Activated CD4-positive, alpha-beta memory T cell treated with anti-CD3 and anti-CD28 coated beads for 36 hours (primary cell): ENCODE measurements at places on chromosomes 1 and 21. TPM values are rescaled to one million over a fixed set of nuclear protein-coding genes. Genes with fewer than 3 reads are reported as not detected.

- H3K4me1 ChIP-seq, result no peaks in the 10 kb centered on the region
- H3K4me3 ChIP-seq, result no peak overlapping the region
- peaks cover 3% of the 10 kb centered on the region for H3K27me3 ChIP-seq
- no peak overlapping the region for H3K27ac ChIP-seq
These were observed 54.3 kb upstream of the ASB17 start for GRCh38 chr1:75986478-75986877.

DNA sequence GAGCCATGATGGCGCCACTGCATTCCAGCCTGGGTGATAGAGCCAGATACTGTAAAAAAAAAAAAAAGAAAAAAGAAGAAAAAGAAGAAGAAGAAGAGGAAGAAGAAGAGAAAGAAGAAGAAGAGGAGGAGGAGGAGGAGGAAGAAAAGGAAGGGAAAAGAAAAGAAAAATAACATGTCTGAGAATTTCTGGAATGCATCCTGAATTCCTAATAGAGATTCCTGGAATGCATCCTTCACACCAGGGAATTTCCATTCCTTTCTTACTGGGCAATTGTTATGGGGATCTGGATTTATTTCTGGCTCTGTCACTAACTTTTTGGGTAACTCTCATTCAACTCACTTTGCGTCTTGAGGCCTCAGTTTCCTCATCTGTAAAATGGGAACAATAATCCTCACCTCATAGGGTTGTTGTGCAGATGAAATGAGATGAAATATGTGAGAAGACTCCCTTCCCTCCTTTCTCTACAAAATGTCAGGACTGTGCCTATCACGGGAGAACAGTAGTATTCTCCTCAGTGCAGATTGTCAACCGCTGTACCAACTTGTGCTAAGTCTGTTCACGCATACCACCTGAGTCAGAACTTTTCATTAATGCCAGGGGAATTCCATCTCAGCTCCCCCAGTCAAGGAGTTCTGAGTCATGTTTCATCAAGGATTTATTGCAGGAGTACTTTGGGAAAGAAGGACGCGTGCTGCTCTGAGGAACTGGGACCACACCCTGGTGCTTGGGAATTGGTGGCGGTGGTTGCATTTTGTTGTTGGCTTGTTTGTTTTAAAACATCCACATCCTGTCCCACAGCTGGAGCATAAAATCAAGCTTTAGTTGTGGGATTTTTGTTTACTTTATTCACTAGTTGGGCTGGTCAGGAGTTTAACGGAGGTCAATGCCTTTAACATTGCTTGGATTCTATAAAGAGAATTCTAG, 42.4 kb upstream of the ROR1 start:
- DNase-seq, result no peak
- H3K27ac ChIP-seq, result no peak overlapping the region
- no peak overlapping the region for H3K4me3 ChIP-seq
- H3K36me3 ChIP-seq, result peaks cover 4% of the 10 kb centered on the region
- H3K27me3 ChIP-seq, result no peaks in the 10 kb centered on the region
- H3K4me1 ChIP-seq, result no peaks in the 10 kb centered on the region

DNA sequence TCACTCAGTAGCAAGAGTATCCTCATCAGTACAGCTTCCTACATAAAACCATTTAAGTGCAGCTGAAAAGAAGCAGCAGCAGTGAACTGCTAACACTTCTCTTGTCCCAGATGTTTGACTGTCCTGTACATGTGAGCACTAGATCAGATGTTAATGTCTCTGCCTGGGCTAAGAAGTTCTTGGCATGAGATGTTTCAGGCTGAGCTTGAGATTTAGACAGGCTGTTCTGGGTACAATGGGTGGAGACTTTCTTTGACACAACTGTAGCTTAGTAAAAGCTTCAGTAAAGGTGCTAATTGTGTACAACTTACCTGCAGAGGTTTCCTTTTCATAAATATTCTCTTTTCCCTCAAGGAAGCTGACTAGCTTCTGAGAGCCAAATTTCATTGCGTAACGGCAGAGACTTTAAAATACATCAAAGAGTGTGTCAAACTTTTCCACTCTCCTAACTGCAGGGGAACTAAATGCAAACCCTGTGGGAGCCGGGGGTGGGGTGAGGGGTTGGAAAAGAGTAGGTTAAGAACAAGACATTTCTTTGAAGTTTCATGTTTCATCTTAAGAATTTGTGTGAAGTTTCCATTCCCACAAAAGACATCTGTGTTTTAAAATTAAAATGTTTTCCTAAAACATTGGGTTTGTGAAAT, 82.1 kb upstream of the CCDC190 start:
- no peak overlapping the region for H3K27ac ChIP-seq
- H3K4me3 ChIP-seq, result no peak overlapping the region

GRCh38 chr1:182493063-182493462, 43.1 kb downstream of the RGSL1 start:
- DNase-seq, result no peak
- no peak overlapping the region for H3K27ac ChIP-seq
- no peaks in the 10 kb centered on the region for H3K4me1 ChIP-seq
- H3K4me3 ChIP-seq, result no peak overlapping the region
- H3K36me3 ChIP-seq, result no peaks in the 10 kb centered on the region

- no peak overlapping the region for H3K4me3 ChIP-seq
- no peaks in the 10 kb centered on the region for H3K27me3 ChIP-seq
- no peaks in the 10 kb centered on the region for H3K4me1 ChIP-seq
- no peaks in the 10 kb centered on the region for H3K36me3 ChIP-seq
- no peak overlapping the region for H3K27ac ChIP-seq
These were observed 33.4 kb downstream of the MEGF6 start for GRCh38 chr1:3577711-3578432.

GRCh38 chr1:43979528-43980254, 681 bp downstream of the B4GALT2 start:
- DNase-seq, result peak; percentile 46
- H3K27me3 ChIP-seq, result no peaks in the 10 kb centered on the region
- H3K4me1 ChIP-seq, result peaks cover 46% of the 10 kb centered on the region
- H3K36me3 ChIP-seq, result peaks cover 29% of the 10 kb centered on the region
- peak overlapping the region; percentile 88 for H3K4me3 ChIP-seq

- no peaks in the 10 kb centered on the region for H3K36me3 ChIP-seq
- DNase-seq, result no peak
- no peaks in the 10 kb centered on the region for H3K27me3 ChIP-seq
These were observed 1058.1 kb upstream of the TMPRSS15 start for GRCh38 chr21:19461481-19462205.

CFAP141 gene
- total RNA-seq, result not detected

FCAMR gene
- not detected for total RNA-seq
